ENCODE measurements at places on chromosomes 5 and 9. TPM values are rescaled to one million over a fixed set of nuclear protein-coding genes. Genes with fewer than 3 reads are reported as not detected.

ANKRD55 gene
- total RNA-seq = 12.5 TPM

HEMGN gene
- total RNA-seq = 6.4 TPM

CCL27 gene
- not detected for total RNA-seq

FOXD4L3 gene
- total RNA-seq = not detected

GPR150 gene
- total RNA-seq = not detected

PRR7 gene
- 4.8 TPM for total RNA-seq
